Omental fat pad (tissue), 4 donors: ENCODE measurements at places on chromosomes 2 and 18.

GRCh38 chr2:138707392-138708074 is 72.7 kb downstream of the NXPH2 start:
- DNase-seq: no peak

DNA sequence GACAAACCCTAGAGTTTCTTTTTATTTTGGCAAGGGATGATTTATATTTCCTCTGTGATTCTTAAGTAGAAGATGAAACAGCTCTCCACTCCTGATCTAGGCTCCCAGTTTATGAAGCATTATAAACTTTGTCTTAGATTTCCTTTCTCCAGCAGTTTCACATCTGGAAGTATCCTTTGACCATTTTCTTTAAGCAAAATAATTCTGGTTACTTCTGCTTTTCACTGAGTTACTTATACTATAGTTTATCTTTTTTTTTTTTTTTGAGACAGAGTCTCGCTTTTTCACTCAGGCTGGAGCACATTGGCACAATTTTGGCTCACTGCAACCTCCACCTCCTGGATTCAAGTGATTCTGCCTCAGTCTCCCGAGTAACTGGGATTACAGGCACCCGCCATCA is 45.5 kb downstream of the KCMF1 start:
- no peak for DNase-seq

GRCh38 chr18:8443505-8443904 is 165.7 kb upstream of the RAB12 start:
- DNase-seq: no peak

DNA sequence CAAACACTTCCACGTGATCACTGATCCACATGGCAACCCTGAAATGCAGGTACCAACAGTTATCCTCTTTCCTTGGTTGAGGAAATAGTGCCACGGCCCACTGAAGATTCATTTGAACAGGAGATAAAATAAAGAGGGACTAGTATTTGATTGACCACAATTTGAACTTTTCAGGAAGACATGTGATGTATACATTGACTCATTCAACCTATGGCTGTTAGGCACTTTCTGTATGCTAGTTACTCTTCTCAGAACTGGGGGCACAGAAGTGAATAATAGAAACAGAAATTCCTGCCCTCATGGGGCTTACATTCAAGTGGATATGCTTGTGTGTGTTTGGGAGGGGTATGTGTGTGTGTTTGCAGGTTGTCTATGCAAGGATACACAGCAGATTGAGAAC is 199.6 kb downstream of the PRKCE start:
- DNase-seq: no peak

GRCh38 chr18:50697509-50697908 is 122.3 kb downstream of the MRO start:
- no peak for DNase-seq

- DNase-seq: no peak
These were observed 51.7 kb downstream of the TMEM163 start for GRCh38 chr2:134667081-134667480.

DNA sequence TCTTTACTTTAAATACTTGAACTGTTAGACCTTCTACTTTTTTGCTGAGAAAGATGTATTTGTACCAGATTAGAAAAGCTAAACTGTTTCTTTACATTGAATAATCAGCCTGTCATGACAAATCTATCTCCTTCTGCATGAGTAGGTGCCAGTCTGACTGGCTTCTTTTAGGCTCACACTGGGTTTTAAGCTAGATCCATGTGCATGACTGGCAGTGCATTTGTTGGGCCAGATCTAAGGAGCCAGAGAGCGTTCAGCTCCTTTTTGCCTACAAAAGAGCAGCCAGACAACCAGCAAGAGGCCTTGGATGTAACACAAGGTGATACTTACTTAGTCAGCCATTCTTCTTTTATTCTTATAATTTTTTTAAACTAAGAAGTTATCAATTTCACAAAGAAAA is 82.0 kb upstream of the OTX1 start:
- no peak for DNase-seq

- DNase-seq: peak; percentile 34
These were observed 29.6 kb downstream of the SH3BP4 start for GRCh38 chr2:234981197-234982095.

- no peak for DNase-seq
These were observed 89.9 kb upstream of the STON1 start for GRCh38 chr2:48440103-48440390.

DNA sequence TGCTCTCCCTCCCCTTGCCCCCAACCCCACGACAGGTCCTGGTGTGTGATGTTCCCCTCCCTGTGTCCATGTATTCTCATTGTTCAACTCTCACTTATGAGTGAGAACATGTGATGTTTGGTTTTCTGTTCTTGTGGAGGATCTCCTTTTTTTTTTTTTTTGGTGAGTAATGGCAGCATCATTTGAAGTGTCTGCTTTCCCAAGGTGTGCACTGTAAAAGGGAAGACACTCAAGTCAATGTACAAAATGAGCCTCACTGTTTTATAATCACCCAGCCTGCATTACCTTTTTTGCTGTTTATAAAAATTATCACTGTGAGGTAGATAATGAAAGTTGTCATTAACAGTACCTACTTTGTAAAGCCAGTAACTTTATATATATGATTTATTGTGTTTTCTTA is 56.9 kb downstream of the INSIG2 start:
- no peak for DNase-seq

DNA sequence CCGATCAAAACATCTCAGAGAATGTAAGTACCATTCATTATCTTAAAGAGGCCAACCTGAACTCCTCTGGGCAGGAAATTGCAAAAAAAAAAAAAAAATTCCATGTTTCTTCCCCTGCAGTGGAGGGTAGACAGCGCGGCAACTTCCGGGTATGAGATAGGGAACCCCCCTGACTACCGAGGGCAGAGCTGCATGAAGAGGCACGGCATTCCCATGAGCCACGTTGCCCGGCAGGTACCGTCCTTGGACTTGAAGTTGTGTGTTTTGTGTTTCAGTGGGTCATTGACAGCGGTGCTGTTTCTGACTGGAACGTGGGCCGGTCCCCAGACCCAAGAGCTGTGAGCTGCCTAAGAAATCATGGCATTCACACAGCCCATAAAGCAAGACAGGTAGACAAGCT is 7.2 kb downstream of the ACP1 start:
- no peak for DNase-seq
